ENCODE measurements at places on chromosomes 5 and 9.

GRCh38 chr9:72454871-72455491 is 66.4 kb upstream of the TMC1 start:
- peak; percentile 57 for DNase-seq

- no peak for DNase-seq
Measured at GRCh38 chr5:155676967-155677366, 650.0 kb upstream of the SGCD start.

- DNase-seq = no peak
Measured at GRCh38 chr9:137916540-137916939, 39.0 kb downstream of the CACNA1B start.

- no peak for DNase-seq
Measured at GRCh38 chr9:20962536-20963225, 68.8 kb downstream of the HACD4 start.

DNA sequence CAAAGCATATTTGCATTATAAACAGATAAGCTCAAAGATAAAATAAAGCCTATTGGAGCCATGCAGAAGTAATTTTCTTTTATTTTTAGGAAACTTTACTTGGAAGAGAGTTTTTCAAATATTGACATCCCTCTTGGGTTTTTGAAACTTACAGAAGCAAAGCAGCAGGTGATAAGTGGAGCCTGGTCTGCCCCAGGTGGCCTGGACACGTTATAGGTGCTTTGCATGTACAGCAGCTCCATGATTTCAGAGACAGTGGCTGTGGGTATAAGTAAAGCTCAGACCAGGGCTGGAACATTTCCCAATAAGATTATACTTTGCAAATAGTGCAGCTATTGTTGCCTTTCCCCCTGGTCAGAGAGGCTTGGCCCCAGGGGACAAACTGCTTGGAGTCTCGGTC is 51.5 kb downstream of the CCDC192 start:
- DNase-seq = no peak

- DNase-seq = peak; percentile 21
Measured at GRCh38 chr9:16387382-16387781, 483.1 kb downstream of the BNC2 start.

DNA sequence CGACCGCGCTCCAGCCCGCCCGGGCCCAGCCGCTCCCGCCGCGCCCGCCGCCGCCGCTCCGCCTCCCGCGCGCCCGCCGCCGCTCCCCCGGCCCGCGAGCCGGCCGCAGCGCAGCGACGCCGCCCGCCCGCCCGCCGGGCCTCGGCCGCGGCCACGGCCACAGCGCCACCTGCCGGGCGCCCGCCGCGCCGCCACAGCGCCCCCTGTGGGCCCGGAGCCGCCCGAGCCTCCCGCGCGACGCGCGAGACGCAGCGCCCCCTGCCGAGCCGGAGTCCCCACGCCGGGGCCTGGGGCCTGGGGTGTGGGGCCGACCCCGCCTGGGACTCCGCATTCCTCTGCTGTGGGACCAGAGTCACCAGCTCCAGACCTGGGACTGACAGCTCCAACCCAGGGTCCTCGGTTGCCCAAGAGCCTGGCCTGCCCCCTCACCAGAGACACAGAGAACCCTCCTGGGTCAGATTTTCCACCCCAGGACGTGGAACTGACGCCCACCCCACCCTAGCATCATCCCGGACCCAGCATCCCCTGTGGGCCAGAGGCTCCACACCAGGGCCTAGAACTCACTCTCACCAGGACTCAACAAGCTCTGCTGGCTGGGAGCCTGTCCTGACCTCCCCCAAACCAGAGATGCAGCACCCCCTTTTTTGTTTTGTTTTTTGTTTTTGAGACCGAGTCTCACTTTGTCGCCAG is at the start of gene RAPGEF1:
RAPGEF1 (minus strand) TSS at position 118 of the 690 bp plus-strand sequence. CDS start 246 bp downstream, outside the sequence.
- DNase-seq = peak; percentile 47

- peak; percentile 92 for DNase-seq
Measured at GRCh38 chr9:115939065-115939765, 214.4 kb upstream of the PAPPA start.

- DNase-seq = peak; percentile 85
Measured at GRCh38 chr9:109013679-109014607, 644 bp upstream of the CTNNAL1 start.

DNA sequence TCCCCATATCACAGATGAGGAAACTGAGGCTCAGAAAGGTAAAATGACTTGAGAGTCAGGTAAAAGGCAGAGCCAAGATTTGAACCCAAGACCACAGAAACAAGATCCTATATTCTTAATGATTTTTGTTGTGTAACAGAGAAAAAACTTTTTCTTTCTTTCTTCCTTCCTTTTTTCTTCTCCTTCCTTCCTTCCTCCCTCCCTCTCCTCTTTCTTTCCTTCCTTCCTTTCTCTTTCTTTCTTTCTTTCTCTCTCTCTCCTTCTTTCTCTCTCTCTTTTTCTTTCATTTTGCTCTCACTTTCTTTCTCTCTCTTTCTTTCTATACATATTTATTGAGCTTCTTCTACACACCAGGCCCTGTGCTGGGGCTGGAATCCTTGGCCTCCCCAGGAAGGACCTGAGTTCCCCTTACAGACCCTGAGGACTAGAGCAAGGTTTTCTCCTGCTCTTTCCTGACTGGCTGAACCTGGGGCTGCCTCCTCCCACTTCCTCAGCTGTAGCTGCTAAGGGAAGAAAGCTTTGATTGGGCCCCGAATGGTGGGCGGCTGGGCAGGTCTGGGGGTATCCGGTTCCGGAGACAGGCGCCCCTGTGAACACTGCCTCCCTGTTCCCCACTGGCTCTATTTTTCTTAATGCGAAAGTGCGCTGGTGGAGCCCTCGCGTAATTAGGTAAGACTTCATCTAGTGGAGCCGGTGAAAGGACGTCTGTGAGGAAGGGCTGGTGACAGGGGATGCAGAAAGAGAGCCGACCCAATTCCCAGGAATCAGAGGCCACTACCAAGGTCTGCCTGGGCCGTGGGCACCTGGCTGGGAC is 27.4 kb upstream of the KIF12 start:
- no peak for DNase-seq

GRCh38 chr9:74379718-74380117 is 117.4 kb upstream of the RORB start:
- no peak for DNase-seq

DNA sequence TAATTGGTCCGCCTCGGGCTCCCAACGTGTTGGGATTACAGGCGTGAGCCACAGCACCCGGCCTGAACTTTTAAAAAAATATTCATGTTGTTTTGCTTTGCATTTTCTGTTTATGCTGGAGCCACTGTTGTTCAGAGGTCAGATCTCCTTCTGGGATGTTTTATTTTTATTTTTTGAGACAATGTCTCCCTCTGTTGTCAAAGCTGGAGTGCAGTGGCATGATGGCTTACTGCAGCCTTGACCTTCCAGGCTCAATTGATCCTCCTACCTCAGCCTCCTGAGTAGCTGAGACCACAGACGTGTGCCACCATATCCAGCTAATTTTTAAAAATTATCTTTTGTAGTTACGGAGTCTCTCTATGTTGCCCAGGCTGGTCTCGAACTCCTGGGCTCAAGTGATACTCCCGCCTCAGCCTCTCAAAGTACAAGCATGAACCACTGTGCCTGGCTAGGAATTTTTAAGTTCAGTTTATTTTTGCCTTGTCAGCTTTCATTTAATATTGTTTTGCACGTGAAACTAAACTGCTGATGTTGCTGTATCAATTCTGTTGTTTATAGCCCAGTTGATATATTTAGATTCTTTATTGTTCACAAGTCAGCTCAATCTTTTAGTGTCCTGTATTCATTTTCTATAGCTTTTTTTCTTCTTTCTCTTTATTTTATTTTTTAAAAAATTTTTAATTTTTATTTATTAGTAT is 13.7 kb downstream of the TMEFF1 start:
- no peak for DNase-seq

GRCh38 chr9:109113254-109113653 is 6.5 kb downstream of the TMEM245 start:
- DNase-seq = no peak

- no peak for DNase-seq
Measured at GRCh38 chr9:81620002-81620390, 69.4 kb downstream of the TLE1 start.

DNA sequence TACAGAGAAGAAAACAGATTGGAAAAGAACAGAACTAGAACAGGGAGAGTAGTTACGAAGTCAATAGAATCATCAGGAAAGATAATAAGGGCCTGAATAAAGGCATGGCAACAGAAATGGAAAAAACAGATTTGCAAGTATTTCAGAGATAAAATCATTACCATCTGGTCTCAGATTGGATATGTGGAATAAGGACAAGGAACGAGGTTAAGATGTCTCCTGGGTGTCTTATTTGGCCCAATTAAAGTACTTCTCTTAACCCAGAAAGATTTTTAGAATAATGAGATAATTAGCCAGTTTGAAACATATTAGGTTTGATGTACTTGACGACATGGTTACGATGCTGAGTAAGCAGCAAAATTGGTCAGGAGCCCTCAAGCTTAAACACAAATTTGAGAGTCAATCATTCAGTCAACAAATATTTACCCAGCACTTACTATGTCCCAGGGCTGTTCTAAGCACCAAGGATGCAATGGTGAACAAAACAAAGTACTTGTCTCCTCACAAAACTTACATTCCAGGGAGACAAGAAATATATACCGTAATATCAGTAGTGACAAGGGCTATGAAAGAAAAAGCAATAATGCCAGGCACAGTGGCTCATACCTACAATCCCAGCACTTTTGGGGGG is 18.3 kb downstream of the RICTOR start:
- DNase-seq = no peak

GRCh38 chr9:86322973-86323644 is 31.1 kb downstream of the TUT7 start:
- peak; percentile 52 for DNase-seq

DNA sequence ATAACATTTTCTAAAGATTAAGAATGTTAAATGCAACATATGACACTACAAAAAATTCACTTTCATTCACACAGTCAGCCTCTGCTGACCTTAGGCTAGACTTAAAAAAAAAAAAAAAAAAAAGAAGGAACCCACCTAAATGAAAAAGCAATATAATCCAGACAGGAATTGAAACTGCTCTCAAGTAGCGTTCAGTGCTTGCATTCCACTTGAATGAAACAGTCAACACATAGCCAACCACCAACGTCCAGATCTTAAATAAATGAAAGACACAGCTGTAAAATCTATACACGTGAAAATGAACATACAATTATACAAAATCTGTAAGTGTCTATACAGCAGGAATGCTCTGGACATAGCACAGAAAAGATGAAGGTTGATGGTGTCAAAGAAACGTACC is 11.4 kb downstream of the TMEM245 start:
- peak; percentile 44 for DNase-seq

GRCh38 chr9:36161187-36161586 is 8.0 kb upstream of the CCIN start:
- no peak for DNase-seq

GRCh38 chr5:119270960-119271757 is 84.7 kb upstream of the TNFAIP8 start:
- DNase-seq = no peak

DNA sequence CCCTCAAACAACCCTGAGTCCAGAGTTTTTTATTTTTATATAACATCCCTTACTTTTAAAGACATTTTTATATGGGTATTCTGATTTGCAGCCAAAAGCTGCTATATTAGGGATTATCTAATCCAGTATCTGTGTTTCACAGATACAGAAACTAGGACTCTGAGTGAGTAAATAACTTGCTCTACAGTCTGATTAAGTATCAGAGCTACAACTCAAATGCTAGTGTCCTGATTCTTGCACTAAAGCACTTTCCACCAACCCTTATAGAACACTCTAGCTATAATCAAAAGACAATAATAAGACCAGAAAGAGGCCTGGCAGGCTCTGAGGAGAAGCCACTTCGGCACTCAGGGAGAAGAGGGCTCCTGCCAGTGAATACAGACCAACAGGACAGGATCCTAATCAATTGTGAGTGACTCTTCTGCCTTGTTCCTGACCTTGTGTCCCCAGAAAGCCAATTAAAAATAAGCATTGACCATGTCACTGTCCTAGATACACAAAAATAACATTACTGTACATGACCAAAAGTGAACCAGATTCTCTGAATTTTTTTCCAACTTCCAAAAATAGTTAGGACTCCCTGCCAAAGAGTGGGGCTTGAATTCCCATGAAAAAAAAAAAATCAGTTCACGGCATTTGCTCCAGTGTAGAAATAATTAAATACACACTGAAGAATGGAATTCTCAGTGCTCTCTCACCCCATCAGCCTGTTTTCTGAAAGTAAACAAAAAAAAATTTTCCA is 63.6 kb upstream of the MAP3K1 start:
- no peak for DNase-seq

DNA sequence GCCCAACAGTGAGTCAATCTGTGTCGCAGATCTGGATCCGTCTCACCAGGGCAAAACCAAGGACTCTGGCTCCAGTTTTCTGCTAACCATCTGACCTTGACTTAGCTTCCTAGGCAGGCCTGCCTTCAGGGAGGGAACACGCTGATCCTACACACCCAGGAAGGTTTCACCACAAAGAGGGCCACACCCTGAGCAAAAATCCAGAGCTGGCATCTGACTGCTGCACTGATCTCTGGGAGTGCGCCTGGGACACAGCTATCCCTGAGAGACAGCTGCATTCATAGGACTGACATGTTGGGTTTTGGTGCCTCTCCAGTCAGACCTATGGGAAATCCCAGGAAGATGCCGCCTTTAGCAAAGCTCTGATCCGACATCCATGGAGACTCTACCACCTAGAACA is 47.5 kb downstream of the CDK5RAP2 start:
- DNase-seq = peak; percentile 37

GRCh38 chr5:141186897-141187512 is at the start of gene PCDHB9:
Gene PCDHB9, plus strand, starts transcription at chr5:141187161. Its CDS starts 158 bp downstream, at chr5:141187319.
- peak; percentile 7 for DNase-seq

DNA sequence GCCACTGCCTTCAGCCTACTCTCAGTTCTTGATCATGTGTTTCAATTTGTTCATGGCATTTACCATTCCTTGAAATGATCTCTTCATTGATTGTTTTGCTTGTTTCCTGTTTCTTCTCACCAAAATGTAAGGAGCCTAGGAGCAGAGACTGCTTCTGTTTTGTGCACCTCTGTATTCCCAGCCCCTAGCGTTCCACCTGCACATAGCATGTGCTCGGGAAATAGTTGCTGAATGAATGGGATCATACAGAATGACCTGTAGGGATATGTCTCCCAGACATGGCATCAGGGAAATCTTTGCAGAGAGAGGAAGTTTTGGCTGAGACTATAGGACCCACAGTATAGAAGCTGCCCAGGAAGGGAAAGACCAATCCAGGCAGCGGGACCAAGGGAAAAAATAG is 6.2 kb upstream of the CERCAM start:
- DNase-seq = no peak

GRCh38 chr9:93132287-93132927 is 1.6 kb downstream of the NINJ1 start:
- no peak for DNase-seq

- no peak for DNase-seq
Measured at GRCh38 chr5:73828465-73828864, 202.5 kb downstream of the ARHGEF28 start.

DNA sequence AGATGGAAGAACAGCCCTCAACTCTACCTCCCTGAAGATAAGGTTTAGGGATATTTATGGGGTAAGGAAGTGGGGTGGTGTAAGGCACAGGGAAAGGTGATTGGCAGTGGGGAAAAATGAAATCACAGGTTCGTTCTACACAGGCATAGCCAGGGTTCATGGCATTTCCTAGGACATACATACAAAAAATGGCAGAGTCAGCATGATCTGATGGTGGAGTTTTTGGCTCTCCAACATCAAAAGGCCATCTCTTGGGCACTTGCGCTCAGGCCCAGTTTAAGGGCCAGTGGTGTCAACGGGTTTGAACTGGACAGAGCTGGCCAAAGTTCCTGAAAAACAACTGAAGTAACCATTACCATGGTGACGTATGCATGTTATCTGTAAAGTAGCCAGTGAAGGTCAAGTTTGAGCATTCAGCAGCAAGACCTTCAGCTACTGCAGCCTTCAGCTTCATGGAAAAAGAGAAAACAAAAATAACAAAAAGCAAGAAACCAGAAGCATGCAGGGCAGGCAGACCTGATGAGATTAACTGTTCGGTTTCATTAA is 92.8 kb downstream of the SMARCA2 start:
- peak; percentile 24 for DNase-seq
